ENCODE measurements at places on chromosomes 12 and 14.
A peak's percentile ranks its signal among the peaks of the same experiment; 100 is the strongest.

DNA sequence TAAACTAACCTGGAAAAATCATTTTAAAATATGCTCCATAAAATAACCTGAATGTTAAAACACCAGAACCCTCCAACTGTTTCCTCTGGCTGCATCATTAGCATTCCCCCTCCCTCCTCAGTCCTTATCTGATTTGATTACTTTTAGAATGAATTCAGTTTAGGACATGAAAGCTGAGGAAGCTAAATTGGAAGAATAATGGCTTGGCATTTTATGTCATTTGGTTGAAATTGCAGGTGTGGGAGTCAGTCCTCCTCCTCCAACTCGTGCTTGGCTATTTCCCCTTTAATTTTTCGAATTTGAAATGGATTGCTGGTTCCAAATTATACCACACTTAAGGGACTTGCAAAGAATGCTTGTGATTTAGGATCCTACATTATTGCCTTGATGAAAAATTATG lies 473.0 kb upstream of the STXBP6 start:
- no peak for DNase-seq

DNA sequence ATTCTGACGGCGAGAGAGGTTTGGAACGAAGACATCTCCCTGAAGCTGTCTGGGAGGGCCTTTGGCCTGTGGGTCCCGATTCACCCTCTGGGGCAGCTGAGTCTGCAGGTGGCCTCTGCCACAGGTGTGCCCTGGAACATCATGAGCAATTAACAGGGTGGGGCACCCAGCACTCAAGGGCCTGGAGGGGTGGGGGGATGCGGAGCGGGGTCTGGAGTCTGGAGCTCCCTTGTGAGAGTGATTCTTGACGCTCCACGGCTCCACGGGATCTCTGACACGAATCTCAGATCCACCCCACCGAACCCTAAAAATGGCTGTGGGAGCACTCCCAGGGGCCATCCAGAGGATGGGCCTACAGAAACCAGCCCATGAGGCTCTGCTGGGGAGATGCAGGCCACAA lies 8.3 kb downstream of the ITPK1 start:
- DNase-seq = no peak

- DNase-seq = no peak
Measured at GRCh38 chr14:92546347-92547053, 32.9 kb downstream of the RIN3 start.

- no peak for DNase-seq
Measured at GRCh38 chr12:132253698-132254480, 75.5 kb downstream of the GALNT9 start.

- no peak for DNase-seq
Measured at GRCh38 chr14:30580616-30581282, 21.8 kb downstream of the G2E3 start.

- DNase-seq = no peak
Measured at GRCh38 chr12:17016116-17016864, 410.3 kb upstream of the LMO3 start.

DNA sequence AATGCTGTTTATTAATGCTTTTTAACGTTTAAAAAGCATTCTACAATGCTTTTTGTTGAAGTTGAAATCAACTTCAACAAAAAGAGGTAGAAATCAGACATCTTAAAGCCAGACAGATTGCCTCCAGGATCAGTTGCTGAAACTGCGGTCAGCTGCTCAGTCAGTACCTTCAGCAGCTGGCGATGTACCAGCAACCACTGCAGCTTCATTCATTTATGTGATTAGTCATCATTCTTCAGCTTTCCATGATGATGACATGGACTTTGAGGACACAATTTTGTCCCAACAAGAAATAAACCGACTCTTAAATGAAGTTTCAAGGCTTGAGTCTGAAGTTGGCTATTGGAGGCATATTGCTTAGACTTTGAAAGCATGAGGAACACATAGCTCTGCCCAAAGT lies 31.5 kb upstream of the NUAK1 start:
- DNase-seq = no peak

DNA sequence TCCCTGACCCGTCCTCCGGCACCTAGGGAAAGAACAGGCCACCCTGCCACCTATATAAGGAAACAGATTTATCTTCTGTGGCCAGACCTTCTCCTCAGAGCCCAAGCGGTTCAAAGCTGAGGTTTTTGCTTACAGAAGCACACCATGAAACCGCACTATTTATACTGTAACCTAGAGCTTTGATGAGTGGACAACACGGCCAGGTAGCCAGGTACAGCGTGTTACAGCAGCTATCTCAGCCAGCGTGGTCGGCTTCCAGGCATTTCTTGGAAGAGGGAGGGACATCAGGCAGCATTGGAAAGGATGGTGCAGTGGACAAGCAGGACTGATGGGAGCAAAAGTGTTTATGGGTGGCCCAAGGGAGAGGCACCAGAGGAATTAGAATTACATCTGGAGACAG lies 34.4 kb downstream of the TTC7B start:
- no peak for DNase-seq

DNA sequence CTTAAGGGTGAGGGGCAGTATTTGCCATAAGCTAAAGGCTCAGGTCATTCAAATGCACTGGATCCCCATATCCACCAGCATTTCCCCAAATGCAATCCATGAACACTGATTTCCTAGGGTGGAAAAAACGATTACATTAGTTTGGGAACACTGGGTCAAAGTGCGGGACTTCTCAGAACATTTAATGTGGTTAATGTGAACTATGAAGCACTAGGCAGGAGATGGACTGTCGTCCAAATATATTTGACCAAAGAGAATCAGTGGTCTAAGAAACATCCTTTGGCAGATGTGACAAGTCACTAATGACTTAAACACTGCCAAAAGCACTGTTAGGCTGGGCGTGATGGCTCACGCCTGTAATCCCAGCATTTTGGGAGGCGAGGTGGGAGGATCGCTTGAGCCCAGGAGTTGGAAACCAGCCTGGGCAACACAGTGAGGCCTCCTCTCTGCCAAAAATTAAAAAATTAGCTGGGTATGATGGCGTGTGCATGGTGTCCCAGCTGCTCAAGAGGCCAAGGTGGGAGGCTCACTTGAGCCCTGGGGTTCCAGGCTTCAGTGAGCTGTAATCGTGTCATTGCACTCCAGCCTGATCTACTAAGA lies 205.4 kb downstream of the CALM1 start:
- DNase-seq = no peak

DNA sequence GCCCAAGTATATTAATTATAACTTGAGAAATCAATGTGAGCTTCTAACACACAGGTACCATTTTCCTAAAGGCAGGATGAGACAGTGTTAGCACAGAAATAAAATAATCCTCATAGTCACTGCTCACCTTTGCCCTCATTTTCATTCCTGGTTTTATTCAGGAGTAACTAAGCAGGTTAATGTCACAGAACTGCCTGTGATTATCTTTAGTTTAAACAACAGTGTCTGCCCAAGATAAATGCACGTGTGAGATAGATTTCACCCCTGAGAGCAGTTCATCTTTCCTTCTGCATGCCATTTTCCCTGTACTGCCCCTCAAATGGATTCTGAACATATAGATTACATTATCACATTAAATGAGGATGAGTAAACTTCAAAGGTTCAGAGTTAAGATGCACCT lies 250.7 kb downstream of the RMST start:
- no peak for DNase-seq

DNA sequence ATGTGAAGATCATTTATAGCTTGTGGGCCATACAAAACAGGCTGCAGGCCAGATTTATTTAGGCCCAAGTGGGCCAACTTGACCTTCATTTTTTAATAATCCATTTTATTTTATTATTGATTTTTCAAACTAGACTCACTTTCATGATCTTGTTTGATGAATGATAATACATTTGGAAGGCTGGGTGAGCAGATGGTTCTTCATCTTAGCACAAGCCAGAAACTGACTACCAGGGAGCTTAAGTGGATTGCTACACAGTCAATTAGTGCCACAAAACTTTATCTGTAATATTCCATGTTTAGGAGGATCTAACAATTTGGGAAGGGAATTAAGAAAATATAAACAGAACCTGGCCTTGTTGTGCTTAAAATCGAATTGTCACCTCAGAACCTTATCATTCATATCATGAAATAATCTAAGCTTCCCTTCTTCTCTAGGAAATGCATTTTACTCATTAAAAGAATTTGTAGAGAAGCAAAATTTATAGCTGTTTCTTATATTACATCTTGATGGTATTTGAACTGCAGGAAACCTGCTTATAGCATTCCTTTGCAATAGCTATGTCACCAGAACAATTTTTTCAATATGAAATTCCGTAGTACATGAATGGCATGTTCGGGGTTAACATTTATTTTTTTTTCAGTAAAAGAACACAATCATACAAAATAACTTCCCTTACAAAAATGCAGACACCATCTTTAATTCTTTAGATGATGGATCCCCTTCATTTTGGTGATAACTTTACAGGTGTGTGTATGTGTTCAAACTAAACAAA lies 62.0 kb upstream of the CSRP2 start:
- DNase-seq = no peak

GRCh38 chr12:47376927-47377326 lies 297.2 kb upstream of the AMIGO2 start:
- no peak for DNase-seq

- DNase-seq = no peak
Measured at GRCh38 chr12:108531929-108532848, 17.1 kb downstream of the FICD start.

- DNase-seq = no peak
Measured at GRCh38 chr14:30177781-30178180, 250.1 kb upstream of the PRKD1 start.

- no peak for DNase-seq
Measured at GRCh38 chr12:58602179-58602578, 318.1 kb downstream of the LRIG3 start.

GRCh38 chr14:34693228-34693939 lies 21.0 kb downstream of the CFL2 start:
- no peak for DNase-seq

DNA sequence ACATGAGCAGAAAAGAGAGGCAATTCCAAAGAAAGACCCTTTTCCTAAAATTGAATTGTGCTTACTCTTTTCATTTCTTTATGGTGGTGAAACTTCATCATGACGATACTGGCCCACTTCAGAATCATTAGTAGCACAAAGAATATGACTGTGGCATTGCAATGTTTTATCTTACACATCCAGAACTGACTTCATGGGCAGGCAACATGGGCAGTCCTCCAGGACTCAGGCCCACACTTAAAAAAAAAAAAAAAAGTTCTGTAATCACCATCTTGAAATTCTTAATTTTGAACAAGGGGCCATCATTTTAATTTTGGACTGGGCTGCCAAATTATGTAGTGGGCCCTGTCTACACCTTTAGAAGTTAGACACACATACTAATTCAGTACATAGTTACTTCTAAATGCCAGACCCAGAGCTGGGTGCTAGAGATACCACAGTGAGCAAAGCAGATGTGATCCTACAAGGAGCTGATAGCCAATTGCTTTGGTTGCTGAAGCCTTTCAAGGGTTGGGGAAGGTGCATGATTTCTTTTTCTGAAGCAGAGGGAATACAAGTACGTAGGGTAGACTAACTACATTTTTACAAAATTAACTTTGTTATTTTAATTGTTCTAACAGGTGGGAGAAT lies 35.2 kb downstream of the HELB start:
- no peak for DNase-seq

DNA sequence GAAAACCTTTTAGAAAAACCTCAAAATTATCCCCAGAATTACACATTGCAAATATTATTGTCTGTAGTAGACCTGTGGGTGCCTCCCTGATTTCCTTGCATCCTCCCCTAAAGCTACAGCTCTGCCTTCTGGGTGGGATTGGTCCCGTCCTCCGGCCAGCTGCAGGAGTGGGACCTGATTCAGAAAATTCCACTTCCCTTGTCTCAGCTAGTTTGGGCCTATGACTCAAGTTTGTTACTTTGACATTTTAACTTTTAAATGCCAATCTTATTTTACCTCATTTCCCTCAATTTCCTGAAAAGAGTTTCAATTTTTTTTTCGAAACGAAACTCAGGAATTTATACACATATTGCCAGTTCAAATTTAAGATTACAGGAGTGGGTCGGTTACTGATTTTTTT lies 13.2 kb upstream of the SLC41A2 start:
- DNase-seq = no peak

GRCh38 chr12:124696693-124697476 lies 129.5 kb upstream of the NCOR2 start:
- DNase-seq = no peak

- DNase-seq = no peak
Measured at GRCh38 chr14:43671716-43672485, 835.2 kb downstream of the FSCB start.

- no peak for DNase-seq
Measured at GRCh38 chr14:100786131-100786530, 39.8 kb upstream of the MEG3 start.

DNA sequence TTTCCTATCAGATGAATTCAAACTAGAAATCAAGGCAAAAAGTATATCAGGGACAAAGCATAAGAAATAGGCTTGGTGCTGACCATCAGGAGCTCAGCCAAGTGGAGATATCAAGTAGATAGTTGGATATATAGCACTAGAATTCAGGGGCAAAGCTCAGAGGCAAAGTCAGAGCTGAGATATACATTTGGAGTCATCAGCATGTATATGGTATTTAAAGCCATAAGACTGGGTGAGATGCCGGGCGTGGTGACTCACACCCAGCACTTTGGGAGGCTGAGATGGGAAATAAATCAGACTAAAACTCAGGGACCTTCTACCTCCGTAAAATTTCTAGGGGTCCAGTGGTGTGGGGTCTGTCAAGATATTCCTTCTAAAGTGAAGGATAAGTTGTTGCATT lies 38.9 kb upstream of the LIMA1 start:
- DNase-seq = no peak

DNA sequence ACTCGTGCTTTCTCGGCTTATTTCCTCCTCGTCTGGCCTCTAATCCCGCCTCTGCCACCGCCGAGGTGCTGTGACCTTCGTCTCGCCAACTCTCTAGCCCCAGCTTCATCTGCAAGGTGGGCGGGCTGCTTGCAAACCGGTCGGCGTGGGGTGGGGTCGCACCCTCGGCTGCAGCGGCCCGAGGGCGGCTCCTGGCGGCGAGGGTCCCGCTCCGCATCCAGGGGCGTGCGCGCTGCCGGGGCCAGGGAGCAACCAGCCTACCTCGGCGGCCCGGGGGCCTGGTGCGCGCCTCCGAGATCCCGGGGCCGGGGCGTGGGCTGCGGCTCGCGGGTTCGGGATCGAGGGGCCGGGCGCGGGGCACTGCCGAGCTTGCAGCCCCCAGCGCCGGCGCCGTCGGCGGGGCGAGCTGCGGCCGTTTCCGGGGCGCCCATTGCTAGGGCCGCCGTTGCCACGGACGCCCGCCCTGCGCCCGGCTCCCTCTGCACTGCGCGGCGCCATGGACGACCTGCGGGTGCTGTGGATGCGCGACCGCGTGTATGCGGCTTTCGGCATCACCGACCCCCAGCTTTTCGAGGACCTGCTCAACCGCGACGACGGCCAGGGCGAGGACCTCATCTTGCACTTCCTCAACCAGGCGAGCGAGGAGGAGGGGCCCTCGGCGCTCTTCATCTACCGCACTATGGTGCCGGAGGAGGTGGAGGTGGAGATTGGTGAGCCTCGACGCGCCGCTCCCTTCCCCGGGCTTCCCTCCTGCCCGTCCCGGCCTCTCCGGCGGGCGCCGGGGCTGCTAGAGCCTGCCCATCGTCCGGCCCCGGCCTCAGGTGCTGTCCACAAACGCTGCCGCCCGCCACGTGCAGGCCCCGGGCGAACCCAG lies at the start of gene DNAH10:
TSS of gene DNAH10 (plus strand) at position 461 of the 874 bp plus-strand sequence. CDS start at position 497, 36 bp downstream.
- DNase-seq = peak; percentile 12

GRCh38 chr14:56816574-56817391 lies 6.5 kb upstream of the OTX2 start:
- no peak for DNase-seq

All from CD4-positive, alpha-beta T cell treated with Interleukin-4 for 4 hours (primary cell).